ENCODE measurements at places on chromosomes 16 and 17.
A peak's percentile ranks its signal among the peaks of the same experiment; 100 is the strongest.

DNA sequence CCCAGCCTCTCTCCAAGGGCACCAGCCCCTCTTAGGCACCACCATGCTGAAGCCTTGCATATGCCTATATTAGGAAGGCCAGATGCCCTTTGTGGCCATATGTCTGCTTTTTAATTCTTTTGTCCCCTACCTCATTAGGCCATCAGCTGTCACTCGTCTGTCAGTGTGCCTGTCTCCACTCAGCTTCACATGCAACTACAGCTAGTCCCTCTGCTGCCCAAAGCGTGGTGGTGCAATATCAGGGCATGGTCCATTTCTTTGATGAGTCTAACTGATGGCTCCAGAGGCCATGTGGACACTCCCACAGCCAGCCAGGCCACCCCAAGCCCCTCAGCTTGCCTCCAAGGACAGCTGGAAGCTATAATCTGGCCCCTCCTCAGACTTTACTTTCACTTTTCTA, 36.3 kb downstream of the MYO18A start:
- peak; percentile 31 for DNase-seq

GRCh38 chr16:23587726-23588125, 8.4 kb downstream of the NDUFAB1 start:
- DNase-seq = peak; percentile 93

- DNase-seq = peak; percentile 69
These were observed 17.1 kb downstream of the MRTFB start for GRCh38 chr16:14088155-14088753.

DNA sequence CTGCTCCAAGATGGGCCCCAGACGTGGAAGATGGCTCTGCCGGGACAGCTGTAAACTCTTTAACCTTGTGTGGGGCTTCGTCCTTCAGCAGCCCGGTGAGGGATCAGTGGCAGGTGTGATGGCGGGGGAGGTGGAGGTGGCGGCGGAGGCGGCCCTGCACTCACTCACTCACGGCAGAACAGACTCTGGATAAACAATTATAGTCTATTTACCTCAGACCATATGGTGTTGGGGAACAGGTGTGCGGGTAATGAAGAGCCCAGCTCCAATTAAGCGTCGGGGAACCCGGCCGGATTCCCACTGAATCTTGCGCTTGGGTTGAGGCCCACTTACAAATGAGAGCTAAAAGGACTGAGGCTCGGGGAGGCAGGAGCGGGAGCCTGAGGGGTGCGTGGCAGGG, 104.3 kb upstream of the SDK2 start:
- no peak for DNase-seq

DNA sequence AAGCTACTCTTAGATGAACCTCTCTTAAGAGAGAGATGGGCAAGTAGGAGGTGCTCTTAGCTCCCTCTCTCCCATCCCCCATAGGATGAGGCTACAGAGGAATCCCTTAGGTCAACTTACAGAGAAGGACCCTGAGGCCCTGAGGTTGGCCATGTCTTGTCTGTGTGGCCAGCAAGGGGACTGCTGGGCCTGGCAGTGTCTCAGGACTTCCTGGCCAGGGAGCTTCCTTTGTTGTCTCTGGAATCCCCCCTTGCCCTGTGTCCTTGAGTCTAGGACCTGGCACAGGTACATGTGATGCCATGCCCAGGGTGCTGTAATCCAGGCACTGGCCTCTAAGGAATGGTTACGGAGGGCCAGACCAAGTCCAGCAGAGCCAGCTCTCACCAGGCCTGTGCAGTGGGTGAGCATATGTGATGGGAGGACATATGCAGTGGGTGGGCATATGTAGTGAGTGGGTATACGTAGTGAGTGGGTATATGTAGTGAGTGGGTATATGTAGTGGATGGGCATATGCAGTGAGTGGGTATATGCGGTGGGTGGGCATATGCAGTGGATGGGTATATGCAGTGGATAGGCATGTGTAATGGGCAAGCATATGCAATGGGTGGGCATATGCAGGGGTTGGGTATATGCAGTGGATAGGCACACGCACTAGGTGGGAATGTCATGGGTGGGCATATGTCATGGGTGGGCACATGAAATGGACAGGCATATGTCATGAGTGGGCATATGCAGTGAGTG, 20.3 kb upstream of the PECAM1 start:
- no peak for DNase-seq

DNA sequence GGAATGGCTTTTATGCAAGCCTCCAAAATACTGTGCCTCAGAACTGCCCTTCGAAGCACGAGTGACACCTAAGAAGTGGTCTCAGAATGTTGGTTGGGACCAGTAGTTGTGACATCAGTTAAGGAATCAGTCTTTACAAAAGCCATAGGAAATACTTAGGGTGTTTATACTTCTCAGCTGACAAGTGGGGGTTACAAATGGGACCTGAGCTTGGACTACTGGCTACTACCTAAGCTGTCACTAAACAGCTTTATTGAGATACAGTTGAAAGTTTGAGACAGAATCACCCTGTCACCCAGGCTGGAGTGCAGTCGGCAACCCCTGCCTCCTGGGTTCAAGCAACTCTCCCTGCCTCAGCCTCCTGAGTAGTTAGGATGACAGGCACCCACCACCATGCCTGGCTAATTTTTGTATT, 5.0 kb downstream of the RPL19 start:
- DNase-seq = no peak

- no peak for DNase-seq
These were observed at the start of gene CD300LF for GRCh38 chr17:74712756-74713155. CD300LF (minus strand) TSS chr17:74712923; CDS start chr17:74712866, 57 bp downstream.

GRCh38 chr17:9956474-9957131, 51.5 kb upstream of the RCVRN start:
- DNase-seq = no peak

- peak; percentile 100 for DNase-seq
These were observed at the start of gene VTN for GRCh38 chr17:28370035-28370743. VTN (minus strand) TSS chr17:28370307; CDS start chr17:28370203, 104 bp downstream.

DNA sequence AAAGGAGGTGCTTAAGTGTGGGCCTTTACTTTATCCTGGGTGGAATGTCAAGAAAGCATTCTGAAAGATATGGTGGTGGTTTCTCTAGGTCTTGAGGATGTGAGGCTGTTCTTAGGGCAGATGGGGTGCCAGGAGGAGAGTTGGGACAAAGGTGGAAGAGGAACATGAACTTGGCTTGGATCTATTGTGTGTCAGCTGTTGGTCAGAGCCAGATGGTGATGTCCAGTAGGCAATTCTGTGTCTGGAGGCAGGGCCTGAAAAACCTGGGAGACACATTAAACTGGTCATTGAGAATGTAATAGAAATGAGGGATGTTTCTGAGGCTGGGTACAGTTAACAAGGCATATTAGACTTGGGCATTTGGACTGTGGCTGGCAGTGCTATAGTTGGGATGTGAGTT, 32.6 kb upstream of the RGS9 start:
- no peak for DNase-seq

DNA sequence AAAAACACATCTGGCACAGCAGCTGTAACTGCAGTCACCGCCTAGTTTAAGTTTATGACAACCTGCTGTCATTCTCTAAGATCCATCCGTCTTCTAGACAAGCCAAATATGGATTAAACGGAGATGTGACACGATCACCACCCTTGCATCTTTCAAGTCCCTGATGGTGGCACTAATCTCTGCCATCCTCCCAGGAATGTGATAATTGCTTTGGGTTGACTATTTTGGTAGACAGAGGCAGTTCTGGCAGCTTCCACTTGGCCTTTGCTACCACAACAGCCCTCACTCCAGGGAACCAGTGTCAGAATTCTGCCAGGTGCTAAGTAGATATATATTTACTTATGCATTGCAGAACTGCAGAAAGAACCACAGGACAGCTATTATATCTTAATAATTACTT, 81.3 kb downstream of the ADCY9 start:
- no peak for DNase-seq

GRCh38 chr17:55121268-55121667, 143.5 kb upstream of the HLF start:
- no peak for DNase-seq

All from amniotic epithelial cell (primary cell).